ENCODE measurements at places on chromosomes 16 and 17.

- no peak for DNase-seq
Observed at GRCh38 chr16:70663524-70664324, 17.4 kb downstream of the IL34 start.

DNA sequence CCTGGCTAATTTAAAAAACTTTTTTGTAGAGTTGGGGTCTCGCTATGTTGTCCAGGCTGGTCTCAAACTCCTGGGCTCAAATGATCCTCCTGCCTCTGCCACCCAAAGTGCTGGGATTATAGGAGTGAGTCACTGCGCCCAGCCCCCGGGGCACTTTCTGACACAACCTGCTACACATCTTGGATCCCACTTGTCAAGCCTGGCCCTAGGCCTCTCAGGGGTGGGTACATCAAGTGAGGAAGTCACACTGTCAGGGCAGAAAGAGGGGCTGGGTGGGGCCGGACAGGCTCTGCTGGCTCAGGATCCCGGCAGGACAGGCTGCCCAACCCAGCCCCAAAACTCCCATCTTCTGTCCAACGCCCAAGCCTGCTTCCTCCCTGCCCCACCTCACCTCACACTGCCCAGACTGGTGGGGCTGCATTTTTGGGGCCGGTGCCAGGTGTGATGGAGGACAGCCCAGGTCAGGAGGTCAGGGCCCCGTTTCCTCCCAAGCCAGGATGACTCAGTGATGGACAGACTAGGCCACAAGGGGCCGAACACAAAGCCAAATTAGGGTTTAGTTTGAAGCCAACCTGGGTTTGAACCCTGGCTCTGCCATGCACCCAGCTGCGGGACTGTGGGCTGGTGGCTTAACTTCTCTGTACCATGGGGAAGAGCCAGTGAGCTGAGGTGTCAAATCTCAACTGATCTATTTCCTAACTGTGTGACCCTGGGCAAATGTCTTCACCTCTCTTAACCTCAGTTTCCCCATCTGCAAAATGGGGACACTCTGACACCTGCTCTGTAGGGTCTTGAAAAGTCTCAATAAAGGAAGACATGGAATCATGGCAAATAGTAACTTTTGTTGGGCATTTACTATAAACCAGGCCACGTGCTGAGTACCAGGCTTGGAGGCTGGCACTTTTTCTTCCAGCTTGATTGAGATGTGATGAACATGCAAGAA is 8.9 kb upstream of the PPL start:
- no peak for DNase-seq

DNA sequence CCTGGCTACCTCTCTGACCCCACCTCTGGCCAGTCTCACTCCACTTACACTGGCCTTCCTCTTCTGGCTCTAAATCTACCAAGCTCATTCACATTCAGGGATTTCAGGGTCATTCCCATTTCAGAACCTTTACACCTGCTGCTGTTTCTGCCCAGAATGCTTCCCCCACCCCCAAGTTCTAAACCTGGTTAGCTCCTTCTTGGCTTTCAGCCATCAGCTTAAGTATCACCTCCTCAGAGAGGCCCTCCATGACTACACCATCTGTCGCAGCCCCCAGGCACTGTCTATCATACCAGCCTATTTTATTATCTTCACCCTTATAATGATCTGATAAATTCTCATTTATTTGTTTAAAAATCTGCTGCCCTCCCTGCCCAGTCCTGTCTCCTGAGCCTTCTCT is 23.3 kb upstream of the NGFR start:
- no peak for DNase-seq

DNA sequence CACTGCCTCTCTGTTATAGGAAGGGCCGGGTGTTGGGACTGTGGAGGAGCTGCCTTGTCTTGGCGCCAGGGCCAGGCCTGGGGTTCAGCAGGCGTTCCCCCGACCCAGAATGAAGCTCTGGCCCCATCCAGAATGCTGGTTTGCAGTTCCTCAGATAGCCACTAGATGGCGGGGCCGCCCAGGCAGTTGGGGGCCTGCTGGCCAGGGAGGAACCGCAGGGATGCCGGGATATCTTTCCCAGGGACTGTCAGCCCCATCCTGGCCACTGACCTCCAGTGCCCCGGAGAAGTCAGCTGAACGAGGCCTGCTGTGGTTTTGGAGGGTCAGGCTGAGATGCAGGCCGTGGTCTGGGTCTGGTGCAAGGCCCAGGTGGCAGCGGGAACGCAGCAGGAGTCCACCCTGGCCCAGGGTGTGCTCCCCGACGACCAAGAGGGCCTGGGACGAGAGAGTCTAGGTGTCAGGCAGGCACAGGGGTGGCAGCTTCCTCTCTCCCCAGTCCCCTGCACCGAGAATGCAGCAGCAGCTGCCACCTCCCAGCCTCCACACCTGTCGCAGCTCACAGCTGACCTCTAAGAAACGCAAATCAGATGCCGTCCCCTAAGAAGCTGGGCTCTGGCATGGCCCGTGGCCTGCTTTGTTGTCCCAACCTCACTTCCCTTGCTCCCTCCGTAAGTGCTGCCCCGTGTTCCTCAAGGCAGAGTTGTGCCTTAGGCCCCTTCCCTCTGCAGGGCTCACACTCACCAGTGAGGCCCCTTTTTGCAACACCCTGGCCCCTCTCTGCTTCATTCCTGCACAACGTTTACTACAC is 51.2 kb downstream of the RMI2 start:
- DNase-seq = peak; percentile 65

DNA sequence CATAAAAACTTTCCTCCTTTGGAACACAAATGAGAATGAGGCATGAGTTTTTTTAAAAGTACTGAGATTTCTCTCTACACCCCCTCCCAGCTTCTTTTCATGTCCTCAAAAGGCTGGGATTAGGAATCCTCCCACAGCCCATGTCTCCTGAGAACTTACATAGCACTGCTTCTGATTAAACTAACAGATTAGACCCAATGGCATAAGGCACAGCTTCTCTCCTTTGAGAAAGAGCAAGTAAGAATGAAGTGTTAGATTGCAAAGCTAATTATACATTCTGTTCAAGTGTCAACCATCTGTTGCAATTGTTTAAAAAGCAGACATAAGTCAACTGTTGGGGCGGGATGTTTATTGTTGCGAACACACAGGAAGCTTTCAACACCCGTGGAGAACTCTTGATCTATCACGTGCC is 715.1 kb downstream of the CDH11 start:
- no peak for DNase-seq

DNA sequence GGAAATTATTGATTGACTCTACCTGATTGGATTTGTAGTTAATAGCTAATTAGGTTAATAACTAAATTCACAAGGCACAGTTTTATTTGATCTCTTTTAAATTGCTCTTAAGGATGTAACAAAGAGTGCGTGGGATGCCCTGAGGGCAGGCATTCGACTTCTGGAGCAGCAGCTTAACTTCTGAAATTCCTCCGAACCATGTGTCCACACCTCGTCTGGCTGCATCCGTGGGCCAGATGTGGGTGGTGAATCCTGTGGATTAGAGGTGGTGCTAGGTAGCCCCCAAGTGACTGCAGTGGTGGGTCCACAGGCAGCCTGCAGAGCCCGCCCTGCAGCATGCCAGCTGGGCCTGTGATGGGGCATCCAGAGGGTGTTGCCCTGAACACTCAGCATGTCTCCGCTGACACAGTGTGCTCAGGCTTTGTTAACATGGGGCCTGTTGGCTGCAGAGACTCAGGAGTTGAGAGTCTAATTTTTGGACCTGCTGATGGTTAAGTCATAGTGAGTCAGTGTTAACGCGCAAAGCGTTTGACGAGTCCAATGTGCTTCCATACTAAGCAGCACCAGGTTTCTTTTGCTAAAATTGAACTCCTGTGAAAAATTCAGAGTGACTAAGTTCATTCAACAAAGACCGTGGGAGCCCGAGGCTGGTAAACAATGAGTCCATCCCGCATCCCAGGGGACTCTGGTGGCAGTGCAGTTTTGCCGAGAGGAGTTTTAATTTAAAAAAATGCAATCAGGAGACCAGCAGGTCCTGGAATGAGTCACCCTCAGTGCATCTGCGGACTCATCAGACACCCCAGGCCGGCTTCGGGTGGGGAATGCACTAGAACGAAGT is 3.8 kb upstream of the NPB start:
- DNase-seq = peak; percentile 96

DNA sequence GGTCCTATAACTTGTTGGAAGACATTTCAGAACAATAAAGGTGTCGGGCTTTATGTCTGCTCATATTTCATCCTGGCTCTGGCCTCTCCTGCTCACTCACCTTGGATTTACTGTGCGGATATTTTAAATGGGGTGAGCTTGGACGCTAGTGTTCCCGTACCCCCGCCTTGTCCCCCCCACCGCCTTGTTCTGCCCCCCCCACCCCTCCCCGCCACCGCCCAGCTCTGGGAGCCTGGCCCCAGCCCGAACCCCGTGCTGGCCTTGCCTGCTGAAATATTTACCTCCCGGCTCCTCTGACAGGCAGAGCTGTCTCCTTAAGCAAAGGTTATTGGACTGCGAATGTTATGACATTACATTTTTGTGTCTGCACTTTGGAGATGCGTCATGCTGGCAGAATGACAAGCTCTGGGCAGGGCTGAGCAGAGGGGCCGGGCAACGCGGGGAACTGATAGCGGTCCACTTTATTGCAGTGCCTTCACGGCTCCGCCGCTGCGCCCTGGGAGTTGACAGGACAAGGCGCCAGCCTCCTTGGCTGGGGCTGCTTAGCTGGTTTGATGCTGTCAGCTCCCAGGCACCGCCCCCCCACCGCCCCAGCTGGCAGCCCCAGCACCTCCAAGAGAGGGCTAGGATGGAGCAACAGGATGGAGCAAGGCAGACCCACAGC is 222.5 kb upstream of the GSE1 start:
- peak; percentile 90 for DNase-seq

DNA sequence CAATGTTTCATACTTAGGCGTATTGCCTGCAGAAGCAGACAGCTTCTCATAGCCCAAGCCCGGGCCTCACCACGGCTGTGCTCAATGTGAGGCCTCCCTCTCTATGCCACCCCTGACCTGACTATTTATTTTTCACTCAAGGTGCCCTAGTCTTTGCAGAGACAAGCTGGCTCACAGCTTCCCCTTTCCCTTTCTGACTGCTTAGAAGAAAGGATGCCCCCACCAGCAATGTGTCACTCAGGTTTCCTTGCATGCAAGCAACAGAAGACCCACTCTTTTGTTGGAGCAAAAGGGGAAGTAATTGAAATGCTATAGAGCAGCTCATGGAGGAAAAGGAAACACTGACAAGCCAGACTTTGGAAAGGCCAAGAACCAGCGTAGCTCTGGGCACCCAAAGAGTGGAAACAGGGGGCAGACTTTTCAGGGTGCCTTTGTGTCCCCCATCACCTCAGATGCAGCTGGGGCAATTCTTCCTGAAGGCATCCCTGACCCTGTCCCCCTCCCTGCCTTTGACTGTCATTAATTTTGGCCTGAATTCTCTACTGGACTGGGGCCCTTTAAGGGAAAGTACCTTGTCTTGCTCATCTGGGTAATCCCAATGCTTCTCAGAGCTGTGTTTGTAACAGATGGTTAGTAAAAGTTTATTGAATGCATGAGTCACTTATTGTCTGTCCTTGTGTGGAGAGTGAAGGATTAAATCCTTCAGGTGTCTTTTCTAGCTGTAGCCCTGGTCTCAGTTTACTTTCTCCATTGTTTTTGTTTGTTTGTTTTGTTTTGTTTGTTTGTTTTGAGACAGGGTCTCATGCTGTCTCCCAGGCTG is 17.8 kb downstream of the RGS9 start:
- no peak for DNase-seq

GRCh38 chr16:56930486-56931270 is 1.3 kb upstream of the HERPUD1 start:
- DNase-seq = no peak

GRCh38 chr16:88449267-88449561 is 3.9 kb upstream of the ZFPM1 start:
- no peak for DNase-seq

- DNase-seq = no peak
Observed at GRCh38 chr17:21212826-21213637, 929 bp downstream of the TMEM11 start.

- no peak for DNase-seq
Observed at GRCh38 chr16:3095869-3096268, 3.2 kb downstream of the ZSCAN10 start.

GRCh38 chr16:83312015-83312717 is 495.6 kb upstream of the HSBP1 start:
- no peak for DNase-seq

GRCh38 chr17:59874376-59874775 is 18.4 kb downstream of the TUBD1 start:
- no peak for DNase-seq

DNA sequence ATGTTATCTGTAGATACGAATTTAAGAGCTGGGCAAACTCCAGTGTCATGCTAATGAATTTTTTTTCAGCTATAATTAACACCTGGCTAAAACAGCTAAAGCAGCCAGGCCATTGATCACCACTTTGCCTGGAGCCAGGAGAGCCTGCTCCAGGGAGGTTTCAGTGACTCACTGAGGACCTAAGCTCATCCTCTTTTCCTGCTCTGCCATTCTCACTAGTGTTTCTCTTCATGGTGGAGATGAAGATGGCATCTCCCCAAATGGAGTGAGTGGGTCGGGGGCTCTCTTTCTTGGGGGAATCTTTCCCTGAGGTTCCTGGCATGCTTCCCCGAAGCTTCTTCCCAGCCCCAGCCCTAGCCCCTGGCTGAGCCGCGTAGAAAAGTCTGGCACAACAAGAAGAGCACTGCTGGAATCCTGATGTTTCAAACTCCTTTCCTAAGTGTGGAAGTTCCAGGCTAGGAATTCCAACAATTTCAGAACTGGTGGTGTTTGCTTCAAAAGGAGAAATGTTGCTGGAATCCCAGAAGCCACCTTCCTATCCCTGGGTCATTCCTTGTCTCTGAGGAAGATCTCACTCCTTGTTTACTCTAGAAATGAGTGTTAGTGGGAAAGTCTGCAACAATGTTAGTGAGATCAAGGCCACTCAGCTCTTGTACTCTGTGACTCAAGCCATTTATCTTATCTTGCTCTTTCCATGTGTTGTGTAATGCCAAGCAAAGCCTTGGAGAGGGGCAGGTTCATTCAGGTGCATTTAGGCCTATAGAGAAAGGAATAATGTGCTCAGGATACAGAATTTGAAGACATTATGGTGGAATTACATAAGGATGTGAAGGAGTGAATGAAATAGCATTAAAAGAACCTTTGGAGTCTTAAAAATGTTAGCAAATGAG is 26.0 kb upstream of the B4GALNT2 start:
- peak; percentile 53 for DNase-seq

DNA sequence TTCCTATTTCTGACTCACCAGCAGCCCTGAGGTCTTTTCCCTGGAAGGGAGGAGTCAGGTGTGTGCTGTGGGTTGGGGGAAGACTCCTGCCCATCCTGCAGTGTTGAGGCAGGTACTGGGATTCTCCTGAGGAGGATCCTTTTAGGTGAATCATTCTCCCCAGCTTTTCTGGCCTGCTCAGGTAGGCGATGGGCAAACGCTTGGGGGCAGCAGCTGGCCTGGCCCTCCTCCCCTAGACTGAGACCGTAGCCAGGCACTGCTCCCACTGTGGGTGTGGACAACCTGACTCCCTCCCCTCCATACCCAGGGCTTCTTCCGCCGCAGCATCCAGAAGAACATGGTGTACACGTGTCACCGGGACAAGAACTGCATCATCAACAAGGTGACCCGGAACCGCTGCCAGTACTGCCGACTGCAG is 15.1 kb downstream of the GJD3 start:
- no peak for DNase-seq

- no peak for DNase-seq
Observed at GRCh38 chr17:6046931-6047330, 23.2 kb upstream of the WSCD1 start.

GRCh38 chr17:4584917-4585637 is 748 bp downstream of the SMTNL2 start:
- DNase-seq = no peak

GRCh38 chr17:73733517-73733916 is 89.3 kb upstream of the SDK2 start:
- no peak for DNase-seq

Measured in fibroblast of skin of right biceps (primary cell).